ENCODE measurements at places on chromosomes 2 and 18.

DNA sequence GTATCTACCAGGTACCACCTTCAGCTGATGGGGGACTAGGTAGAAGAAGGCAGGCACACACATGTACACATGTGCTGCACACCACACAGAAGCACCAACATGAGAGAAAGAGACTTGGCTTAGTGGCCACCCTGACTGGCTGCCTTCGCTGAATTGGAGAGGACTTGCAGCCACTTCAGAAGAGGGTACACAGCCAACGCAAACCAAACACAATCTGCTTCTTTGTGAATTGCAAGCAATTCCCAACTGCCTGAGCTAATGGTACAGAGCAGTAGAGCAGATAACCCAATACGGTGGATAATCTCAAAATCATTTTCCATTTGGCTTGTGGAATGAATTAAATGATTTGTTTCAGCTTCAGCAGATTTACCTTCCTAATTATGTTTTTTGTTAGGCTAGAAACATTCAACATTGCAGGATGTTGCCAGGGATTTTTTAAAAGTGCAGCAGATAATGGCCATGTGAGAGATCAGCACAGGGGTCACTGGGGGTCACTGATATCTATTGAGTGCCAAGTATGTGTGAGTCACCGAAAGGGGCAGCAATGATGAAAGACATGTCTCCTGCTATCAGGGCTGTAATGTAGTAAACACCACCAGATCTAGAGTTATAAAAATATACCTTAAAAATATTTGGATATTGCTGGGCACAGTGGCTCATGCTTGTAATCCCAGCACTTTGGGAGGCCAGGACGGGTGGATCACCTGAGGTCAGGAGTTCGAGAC is 652.6 kb downstream of the BCL11A start:
- no peak for DNase-seq

GRCh38 chr18:34730774-34731173 is 20.7 kb downstream of the DTNA start:
- DNase-seq, result no peak

- DNase-seq, result peak; percentile 13
These were observed 845 bp downstream of the EML4 start for GRCh38 chr2:42169874-42170521.

- DNase-seq, result no peak
These were observed 1.2 kb downstream of the KIAA1328 start for GRCh38 chr18:36830158-36830495.

GRCh38 chr2:217366266-217366895 is 506.5 kb upstream of the TNP1 start:
- no peak for DNase-seq

- no peak for DNase-seq
These were observed 168.7 kb downstream of the DDX1 start for GRCh38 chr2:15760232-15760910.

- DNase-seq, result peak; percentile 67
These were observed 111.6 kb downstream of the FAM210A start for GRCh38 chr18:13614641-13615288.

Measured in CD4-positive, alpha-beta T cell treated with Interleukin-1 beta for 1 hour (primary cell).